Pulmonary artery endothelial cell (primary cell): ENCODE measurements at places on chromosomes 5 and 9. TPM values are rescaled to one million over a fixed set of nuclear protein-coding genes. Genes with fewer than 3 reads are reported as not detected.

The IFNB1 gene
- total RNA-seq, result not detected in 2 replicates

The LECT2 gene
- total RNA-seq, result not detected in 2 replicates

The CER1 gene
- not detected in 2 replicates for total RNA-seq

The DNAH5 gene
- total RNA-seq, result 0.07 and 0.49 TPM in 2 replicates

The SLCO4C1 gene
- total RNA-seq, result not detected in 2 replicates

The SPATA31C1 gene
- not detected in 2 replicates for total RNA-seq

The OBP2B gene
- not detected in 2 replicates for total RNA-seq

The ACTBL2 gene
- not detected in 2 replicates for total RNA-seq

DNA sequence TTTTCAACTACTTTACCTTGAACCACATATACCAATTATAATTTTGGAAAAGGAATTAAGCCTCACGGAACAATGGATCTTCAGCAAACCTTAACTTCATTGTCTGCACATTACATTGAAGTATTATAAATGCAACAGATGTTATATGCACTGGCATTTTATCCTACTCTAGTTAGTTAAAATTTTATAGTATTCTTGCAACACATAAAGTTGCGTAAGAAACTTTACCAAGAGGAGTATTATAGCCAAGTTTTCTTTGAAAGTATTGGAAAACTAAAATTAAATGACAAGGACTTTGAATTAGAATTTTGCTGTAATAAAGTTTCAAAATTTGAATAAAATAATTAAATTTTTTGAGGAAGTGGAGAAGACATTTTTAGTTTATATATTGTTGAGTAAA, 63.4 kb upstream of the SREK1 start:
- no peak for DNase-seq

- DNase-seq, result no peak
These were observed 19.8 kb upstream of the ITGA1 start for GRCh38 chr5:52767766-52768480.

GRCh38 chr9:74413876-74414275, 83.3 kb upstream of the RORB start:
- DNase-seq, result no peak
